ENCODE measurements at places on chromosomes 7 and 10.

DNA sequence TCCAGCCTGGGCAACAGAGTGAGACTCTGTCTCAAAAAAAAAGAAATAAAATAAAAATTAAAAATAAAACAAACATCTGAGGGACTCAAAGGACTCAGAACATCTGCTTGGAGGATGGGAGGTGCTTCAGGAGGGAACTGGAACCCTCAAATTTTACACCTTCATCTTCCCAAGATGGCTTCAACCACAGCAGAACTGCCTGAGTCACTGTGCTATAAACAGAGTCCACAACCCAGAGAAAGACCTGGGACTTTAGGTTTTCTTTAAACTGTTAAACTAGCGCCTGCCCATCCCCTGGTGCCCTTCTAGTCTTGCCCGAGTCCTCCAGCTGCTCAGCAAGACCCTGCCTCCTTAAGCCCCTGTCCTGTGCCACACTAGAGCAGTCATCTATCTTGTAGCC, 40.8 kb downstream of the RGS10 start:
- no peak for DNase-seq

- no peak for DNase-seq
Observed at GRCh38 chr7:12315049-12315448, 88.6 kb downstream of the VWDE start.

DNA sequence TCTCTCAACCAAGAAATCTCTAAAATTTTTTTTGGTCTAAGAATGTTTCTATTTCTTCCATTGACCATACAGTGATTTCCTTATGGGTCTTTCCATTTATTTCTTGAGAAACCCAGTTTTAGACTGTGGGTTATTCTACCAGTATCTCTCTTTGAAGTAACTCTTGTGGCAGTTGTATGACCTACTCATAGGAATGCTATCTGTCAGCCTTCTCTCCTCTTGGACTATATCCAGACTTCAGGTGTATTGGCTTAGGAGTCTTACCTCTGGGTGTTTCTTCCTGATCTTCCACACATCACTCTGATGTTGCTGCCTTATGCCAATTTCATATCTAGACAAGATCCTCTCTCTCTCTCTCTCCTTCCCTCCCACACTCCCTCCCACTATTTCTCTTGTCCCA, 178.1 kb downstream of the BMPER start:
- DNase-seq, result no peak

GRCh38 chr10:88744002-88744401, 15.8 kb upstream of the LIPN start:
- no peak for DNase-seq

- DNase-seq, result no peak
Observed at GRCh38 chr10:97566336-97566996, 6.1 kb upstream of the ANKRD2 start.
